ENCODE measurements at places on chromosomes 3 and 15.

DNA sequence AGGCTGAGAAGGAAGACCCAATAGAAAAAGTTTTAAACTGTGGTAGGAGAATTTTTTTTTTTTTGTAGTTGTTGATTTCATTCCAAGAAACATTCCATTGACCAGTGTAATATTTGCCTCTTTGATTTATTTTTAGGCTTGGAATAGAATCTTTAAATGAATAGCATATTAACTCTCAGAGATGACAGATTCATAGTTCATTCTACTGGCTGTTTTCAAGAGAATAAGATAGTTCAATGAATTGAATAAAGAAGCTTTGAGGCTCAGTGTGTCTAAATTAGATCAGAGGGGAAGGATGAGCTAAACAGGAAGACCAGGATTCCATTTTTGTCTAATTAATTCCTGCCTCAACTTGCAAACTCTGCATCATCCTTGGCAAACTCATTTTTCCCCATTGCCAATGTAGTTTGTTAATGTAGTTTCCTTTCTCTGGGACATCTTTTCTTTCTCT lies 98.4 kb downstream of the NAALADL2 start:
- no peak for DNase-seq

- no peak for DNase-seq
Measured at GRCh38 chr15:98586066-98586465, 62.3 kb upstream of the IGF1R start.

GRCh38 chr3:113501597-113501996 lies 13.4 kb downstream of the SPICE1 start:
- DNase-seq: no peak

GRCh38 chr15:46408312-46408711 lies 773.5 kb downstream of the SQOR start:
- DNase-seq: no peak

- no peak for DNase-seq
Measured at GRCh38 chr15:36901012-36901411, 199.3 kb downstream of the MEIS2 start.

DNA sequence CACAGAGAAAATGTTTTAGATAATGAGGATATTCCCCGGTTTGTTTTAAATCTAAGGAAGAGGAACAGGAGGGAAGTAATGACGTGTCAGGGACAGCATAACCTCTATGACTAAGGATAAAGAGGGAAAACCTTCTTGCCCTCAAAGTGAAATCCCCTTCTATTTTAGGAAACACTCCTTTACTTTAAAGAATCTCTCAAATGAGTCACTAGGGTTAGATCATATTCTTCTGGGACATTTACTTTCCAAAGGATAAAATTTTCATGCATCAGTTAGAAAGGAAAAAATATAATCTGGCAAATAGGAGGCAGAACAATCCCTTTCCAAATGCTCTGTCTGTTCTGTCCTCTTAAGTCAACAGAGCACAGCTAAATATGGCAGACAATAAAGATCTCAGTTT lies 43.2 kb upstream of the UBE2E2 start:
- no peak for DNase-seq

GRCh38 chr3:122977746-122978466 lies 49.7 kb downstream of the SEMA5B start:
- DNase-seq: peak; percentile 97

DNA sequence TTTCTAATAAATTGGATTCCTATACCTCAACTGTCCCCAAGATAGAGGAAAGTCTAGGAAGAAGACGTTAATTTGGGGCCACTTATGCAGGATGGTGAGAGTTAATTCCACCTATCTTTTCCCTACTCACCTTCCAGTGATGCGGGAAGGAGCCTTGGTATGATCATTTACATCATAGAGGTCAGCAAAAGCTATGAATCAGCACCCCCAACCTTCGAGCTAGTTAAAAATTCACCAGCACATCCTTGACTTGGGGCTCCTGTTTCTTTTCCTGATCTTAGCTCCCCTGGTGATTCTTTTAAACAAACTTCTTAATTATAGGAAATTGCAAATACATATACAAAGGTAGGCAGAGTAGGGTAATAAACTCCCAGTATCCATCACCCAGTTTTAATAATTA lies 366.6 kb downstream of the SOX2 start:
- DNase-seq: no peak

GRCh38 chr3:4746241-4746958 lies 232.8 kb upstream of the BHLHE40 start:
- DNase-seq: no peak

DNA sequence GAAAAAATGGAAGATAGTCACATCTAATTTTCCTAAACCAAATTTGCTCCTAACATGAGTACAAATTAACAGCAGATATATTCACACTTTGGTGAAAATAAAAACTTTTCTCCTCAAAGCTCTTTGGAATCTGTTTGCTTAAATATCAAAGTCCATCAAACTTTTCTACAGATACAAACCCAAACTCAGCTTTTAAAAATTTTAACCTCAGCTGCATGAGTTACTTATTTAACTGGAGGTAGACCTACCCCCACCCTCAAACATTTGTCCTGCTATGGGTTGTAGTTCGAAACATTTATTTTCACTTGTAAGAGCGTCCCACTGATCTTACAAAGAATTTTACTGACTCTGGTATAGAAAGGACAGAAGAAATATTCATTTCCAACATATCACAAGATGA lies 8.9 kb upstream of the XYLB start:
- no peak for DNase-seq

GRCh38 chr3:138011722-138012121 lies 1.8 kb downstream of the CLDN18 start:
- DNase-seq: no peak

- DNase-seq: no peak
Measured at GRCh38 chr15:94937242-94937641, 705.9 kb downstream of the MCTP2 start.

- DNase-seq: no peak
Measured at GRCh38 chr3:196122021-196122687, 40.3 kb upstream of the TFRC start.

GRCh38 chr3:133943031-133943535 lies 47.4 kb upstream of the RAB6B start:
- DNase-seq: no peak

DNA sequence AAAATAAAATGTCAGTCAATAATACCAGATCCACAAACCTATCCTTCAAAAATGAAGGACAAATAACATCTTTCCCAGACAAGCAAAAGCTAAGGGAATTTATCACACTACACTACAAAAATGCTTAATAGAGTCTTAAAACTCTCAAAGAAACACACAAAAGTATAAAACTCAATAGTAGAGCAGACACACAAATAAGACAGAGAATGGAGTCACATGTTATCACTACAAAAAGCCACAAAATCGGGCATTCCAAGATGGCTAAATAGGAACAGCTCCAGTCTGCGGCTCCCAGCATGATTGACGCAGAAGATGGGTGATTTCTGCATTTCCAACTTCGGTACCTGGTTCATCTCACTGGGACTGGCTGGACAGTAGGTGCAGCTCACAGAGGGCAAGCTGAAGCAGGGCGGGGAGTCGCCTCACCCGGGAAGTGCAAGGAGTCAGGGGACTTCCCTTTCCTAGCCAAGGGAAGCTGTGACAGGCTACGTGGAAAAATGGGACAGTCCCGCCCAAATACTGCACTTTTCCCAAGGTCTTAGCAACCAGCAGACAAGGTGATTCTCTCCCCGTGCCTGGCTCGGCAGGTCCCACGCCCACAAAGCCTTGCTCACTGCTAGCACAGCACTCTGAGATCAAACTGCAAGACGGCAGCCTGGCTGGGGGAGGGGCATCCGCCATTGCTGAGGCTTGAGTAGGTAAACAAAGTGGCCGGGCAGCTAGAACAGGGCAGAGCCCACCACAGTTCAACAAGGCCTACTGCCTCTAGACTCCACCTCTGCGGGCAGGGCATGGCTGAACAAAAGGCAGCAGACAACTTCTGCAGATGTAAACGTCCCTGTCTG lies 46.3 kb downstream of the SENP7 start:
- no peak for DNase-seq

DNA sequence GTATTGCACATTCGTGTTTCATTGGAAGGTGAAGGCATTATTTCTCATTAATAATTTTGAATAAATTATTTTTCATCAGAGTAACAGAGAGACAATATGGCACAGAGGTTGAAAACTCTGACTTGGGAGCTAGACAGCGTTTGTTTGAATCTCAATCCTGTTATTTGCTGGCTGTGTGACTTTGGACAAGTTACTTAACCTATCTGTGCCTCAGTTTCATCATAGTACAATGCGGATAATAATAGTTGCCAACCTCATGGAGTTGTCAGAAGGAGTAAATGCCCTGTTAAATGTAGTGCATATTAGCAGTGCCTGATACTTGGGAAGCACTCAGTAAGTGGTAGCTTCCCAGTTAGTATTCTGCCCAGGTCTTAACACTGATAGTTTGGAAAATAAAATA lies 151.7 kb downstream of the SPATA16 start:
- no peak for DNase-seq

GRCh38 chr3:72368331-72368975 lies 479.8 kb downstream of the SHQ1 start:
- peak; percentile 95 for DNase-seq

DNA sequence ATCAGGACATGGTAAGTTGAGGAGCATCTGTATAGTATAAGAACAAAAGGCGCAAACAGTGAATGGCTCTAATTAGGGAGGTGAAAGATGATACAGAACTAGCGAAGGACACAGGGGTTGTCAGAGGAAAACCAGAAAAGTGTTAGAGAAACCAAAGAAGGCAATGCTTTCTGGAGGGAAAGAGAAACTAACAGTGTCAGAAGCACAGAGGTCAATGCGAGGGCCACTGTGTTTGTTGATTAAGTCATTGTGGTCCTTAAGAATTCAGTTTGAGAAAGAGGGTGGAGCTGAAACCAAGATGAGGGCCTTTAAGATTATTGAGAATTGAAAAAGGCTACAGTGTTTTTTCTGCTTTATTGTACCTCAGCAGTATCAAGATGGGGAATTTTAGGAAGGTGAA lies 28.8 kb downstream of the ATG7 start:
- DNase-seq: no peak

DNA sequence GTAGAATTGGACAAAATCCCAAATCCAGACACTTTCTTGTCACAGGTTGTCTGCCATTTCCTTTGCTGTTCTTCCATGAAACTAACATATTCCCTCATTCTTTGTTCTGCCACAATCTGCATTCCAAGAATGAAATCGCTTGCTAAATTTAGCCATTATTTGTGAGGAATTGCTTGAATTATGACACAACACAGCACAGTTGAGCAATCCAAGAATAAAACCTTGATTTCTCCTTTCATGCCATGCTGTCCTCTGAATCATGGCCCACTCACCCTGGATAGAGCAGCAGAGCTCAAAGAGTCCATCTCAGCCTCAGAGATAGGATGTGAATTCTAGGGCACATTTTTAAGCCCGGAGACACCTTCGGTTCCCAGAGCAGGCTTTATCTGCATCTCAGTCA lies 35.2 kb upstream of the GREM1 start:
- no peak for DNase-seq

- no peak for DNase-seq
Measured at GRCh38 chr15:101803676-101804075, 367 bp downstream of the OR4F6 start.

DNA sequence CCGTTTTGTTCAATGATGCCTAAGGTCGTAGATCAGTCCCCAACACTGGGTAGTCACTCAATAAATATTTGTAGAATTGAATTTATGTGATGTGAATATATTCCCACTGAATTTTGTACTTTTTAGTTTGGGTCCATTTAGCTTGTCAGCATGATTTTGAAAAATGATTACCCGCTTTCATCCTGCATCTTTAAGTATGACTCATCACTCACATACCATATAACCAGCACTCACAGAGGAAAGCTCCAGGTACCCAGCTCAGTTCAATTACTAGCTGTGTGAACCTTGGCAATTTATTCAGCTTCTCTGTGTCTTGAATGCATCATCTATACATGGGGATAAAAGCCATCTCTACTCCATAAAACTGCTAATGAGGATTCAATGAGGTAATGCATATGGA lies 2.2 kb upstream of the MLF1 start:
- DNase-seq: no peak

- DNase-seq: no peak
Measured at GRCh38 chr3:161137260-161137659, 32.1 kb upstream of the B3GALNT1 start.

- no peak for DNase-seq
Measured at GRCh38 chr3:17357035-17357710, 385.3 kb downstream of the TBC1D5 start.

GRCh38 chr3:165513715-165514701 lies 317.8 kb upstream of the SLITRK3 start:
- no peak for DNase-seq

GRCh38 chr3:143041903-143042302 lies 40.5 kb downstream of the U2SURP start:
- no peak for DNase-seq

GRCh38 chr3:63961891-63962290 lies 49.7 kb upstream of the SCAANT1 start:
- DNase-seq: no peak

- DNase-seq: peak; percentile 39
Measured at GRCh38 chr15:32717426-32718226, at the start of gene GREM1. Gene GREM1, plus strand, starts transcription at chr15:32718004. Its CDS starts 12,687 bp downstream, at chr15:32730691.

- DNase-seq: peak; percentile 35
Measured at GRCh38 chr3:111979434-111980038, 710 bp downstream of the ABHD10 start.

DNA sequence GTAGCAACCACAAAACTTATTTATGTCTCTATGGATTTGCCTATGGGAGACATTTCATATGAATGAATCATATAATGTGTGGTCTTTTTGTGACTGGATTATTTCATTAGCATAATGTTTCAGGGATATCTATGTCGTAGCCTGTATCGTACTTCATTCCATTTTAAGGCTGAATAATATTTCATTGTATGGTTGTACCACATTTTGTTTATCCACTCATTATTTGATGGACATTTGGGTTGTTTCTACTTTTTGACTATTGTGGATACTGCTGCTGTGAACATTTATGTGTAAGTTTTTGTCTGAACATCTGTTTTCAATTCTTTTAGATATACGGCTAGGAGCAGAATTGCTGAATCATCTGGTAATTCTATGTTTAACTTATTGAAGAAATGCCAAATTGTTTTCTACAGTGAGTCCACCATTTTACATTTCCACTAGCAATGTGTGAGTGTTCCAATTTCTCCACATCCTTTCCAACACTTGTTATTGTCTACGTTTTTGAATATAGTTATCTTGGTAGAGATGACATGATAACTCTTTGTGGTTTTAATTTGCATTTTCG lies 134.4 kb upstream of the DAZL start:
- DNase-seq: no peak

- no peak for DNase-seq
Measured at GRCh38 chr3:99023590-99024192, 122.2 kb upstream of the DCBLD2 start.

DNA sequence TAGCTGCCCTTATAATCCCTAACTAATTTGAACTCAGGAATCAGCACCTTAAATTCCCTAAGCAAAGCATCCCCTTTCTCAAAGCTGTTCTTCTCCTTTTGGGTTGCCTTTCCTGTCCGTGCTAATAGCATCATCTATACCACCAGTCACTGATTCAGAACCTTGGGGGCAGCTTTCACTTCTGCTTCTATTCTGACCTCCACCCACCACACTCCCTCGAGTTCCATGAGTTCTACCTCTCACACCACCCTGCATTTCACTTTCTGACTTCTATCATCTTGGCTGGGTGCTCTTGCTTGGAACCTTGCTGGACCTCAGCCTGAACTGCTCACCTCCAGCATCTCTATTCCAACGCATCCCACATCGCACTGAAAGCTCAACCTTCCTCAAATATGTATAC lies 55.4 kb upstream of the KCNMB2 start:
- no peak for DNase-seq

Measured in NCI-H524 (cell line).